MV-4-11 (cell line): ENCODE measurements at places on chromosomes 11 and 22.

DNA sequence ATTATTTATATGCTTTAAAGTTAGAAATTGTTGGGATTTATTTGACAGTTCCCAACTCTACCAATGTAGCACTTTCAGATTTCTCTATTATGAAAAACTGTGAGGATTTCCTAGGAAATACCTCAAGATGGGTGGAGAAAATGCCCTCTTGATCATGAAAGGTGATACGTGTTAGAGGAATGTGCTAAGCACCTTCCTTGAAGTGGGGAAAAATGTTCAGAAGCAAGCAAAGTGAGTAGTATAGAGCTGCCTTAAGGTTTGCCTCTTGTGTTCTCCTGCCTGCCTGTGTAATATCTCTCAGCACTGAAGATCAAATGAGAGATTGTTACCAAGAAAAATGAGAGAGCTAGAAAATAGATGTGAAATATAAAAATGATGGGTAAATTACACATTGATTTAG lies 58.2 kb downstream of the YAP1 start:
- DNase-seq, result no peak

DNA sequence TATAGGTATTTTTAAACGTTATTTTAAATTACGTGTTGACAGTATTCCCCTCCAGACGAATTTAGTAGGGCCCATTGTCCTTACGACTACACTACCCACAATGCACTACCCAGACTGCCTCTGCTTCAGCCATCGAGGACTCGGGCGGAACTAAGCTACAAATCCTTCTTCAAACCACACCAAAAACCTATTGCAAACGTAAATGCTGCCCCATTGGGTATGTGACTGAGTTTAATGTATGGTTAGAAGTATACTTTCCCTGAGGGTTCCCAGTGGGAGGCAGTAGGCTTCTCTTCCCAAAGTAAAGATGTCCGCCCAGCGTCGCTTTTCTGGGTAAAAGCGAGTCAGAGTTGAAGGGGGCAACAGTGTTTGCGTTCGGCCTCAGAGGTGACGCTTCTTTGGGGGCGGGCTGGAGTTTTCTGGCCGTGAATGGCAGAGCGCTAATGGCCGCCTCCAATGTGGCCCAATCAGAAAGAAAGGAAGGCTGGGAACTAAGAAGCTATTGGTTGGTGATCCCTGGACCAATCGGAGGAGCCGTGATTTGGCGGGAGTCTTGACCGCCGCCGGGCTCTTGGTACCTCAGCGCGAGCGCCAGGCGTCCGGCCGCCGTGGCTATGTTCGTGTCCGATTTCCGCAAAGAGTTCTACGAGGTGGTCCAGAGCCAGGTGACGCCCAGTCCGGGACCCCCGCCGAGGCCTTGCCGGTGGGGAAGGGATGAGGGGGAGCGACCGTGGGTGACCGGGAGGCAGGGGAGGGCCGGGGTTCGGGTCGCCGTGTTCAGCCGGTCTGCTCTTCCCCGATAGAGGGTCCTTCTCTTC lies at the start of gene CDC45:
Gene CDC45, plus strand, starts transcription at position 566 of the 818 bp plus-strand sequence. Its CDS starts 49 bp downstream, at position 615.
- peak; percentile 98 for DNase-seq

- no peak for DNase-seq
Observed at GRCh38 chr11:93829598-93829997, 20.8 kb downstream of the VSTM5 start.

GRCh38 chr11:27720277-27720830 lies 20.1 kb upstream of the BDNF start:
- DNase-seq, result no peak

DNA sequence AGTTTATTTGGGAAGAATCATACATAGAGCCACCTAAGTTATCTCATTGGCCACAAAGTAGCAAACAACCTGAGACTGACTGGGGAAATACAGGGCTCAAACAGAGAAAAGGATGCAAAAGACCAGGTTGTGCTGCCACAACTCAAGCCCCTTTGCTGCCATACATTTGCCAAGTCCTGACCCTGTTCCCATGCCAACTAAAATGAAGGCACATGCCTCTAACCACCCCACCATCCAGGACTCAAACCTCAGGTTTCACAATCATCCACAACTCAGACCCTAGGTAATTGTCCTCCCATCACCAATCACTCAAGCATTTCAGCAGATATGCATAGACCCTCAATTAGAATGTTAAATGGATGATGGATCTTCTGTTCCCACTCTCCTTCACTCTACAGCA lies 1.4 kb upstream of the MS4A1 start:
- no peak for DNase-seq

DNA sequence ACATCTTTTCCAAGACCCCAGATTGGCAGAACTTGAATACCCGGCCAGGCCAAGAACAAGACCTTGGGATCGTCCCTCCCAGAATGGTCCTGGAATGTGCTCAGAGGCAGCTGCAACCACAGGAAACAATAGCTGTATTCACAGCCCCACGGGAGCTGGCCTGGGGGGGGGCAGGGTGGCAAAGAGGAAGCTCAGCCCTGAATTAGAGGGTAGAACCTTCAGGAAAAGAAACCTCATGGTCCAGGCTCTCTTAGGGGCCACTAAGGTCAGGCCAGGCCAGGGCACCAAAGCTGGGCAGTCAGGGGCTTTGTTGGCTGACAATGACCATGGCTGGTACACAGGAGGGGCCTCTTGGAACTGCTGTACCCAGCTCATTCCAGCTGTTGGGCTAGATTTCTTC lies 17.3 kb downstream of the RPL27A start:
- DNase-seq, result peak; percentile 49

DNA sequence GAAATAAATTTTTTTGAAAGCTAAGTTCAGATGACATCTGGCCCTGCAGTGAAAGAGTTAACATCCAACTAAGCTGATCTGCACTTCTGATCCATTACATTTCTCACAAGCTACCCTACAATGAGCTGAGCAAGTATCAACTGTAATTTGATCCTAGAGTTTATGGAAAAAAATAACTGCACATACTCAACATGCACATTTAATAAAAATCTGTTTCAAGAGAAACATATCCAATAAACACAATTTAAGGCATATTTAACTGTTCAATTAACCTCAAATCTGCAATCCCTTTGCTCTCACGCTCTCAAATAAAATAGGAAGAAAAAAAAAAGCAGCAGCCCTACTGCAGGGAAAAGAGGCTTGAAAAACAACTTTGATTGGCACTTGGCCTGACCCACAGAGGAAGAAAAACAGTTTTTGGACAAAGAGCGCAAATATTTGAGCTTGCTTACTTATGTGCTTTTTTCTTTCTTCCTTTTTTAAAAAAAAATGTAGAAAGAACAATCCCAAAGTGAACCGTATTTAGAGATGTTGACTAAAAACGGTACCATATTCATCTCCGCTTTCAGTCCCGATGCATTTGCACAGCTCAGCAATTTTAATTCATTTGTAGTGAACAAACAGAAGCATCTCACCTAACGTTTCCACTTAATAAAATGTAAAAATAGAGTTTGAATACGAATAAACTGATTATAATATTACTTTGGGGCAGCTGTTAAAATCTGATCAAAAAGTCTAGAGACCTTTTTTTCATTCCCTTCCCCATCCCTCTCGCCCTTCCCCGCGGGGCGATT lies 1.6 kb downstream of the SESN3 start:
- DNase-seq, result no peak

DNA sequence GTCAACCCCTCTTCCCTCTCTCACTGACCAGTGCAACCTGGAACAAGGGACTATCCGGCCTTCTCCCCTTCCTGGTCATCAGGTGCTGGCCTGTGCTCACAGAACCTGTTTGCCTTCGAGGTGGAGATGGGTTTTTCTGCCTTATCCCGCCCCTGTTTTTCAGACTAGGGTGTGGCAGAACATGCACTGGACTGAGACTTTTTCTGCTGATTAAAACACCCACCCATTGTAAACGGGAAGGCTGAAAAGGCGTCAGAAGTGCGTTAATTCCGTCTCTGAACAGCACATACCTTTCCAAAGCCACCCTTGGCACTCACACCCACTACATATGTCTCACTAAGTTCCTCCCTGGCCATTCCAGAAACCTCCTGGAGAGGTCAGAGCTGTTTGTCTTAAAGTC lies 4.4 kb upstream of the B3GNT6 start:
- no peak for DNase-seq

GRCh38 chr11:117219455-117219854 lies 12.4 kb downstream of the PCSK7 start:
- DNase-seq, result no peak

DNA sequence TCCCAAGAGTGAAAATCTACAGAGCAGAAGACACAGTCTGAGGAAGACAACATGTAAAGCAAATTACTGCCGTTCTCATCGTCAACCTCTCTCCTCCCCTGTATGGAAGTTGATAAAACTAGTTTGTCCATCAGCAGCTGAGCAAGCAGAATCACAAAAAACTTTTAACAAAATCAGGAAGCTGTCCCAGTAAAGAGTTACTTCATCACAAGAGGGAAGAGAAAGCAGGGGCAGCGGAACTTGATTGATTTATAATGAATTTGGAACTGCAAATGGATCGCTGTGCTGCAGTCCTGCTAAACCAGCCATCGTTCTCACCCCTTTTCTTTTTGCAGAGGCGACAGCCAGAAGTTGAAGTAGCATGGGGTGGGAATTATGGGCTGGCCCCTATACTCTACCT lies 13.7 kb upstream of the UCP3 start:
- peak; percentile 87 for DNase-seq

DNA sequence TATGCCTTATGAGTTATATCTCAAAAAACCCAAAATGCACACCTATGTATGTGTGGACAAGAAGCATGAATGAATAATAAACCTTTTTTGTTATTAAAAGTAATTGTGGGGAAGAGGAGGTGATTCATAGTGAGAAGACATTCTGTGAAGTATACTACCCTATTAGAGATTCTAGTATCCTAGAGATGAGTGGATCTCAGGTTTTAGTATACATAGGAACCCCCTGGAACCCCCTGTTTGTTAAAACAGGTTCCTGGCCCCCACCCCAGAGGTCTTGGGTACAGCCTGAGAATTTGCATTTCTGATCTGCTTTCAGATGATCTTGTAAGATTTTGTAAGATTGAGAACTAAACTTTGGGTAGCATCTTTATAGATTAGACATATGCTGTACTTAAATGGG lies 17.5 kb downstream of the NUCB2 start:
- no peak for DNase-seq

DNA sequence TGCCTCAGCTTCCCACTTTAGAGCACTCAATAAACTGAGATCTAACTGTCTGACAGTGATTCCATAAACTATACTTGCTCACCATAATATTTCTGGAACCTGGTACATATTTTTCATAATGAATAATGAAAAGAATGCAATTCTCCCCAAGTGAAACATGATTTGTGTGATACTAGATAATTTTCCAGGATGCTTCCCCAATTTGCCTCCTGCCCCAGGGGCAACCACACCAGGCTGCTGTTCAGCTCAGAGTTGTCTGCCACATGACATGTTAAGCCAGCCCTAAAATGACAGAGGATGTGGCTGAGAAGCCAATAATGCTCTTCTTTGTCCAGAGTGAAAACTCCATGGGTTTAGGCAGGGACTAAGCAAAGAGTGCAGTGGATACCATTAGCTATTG lies 62.9 kb upstream of the SEZ6L start:
- no peak for DNase-seq

DNA sequence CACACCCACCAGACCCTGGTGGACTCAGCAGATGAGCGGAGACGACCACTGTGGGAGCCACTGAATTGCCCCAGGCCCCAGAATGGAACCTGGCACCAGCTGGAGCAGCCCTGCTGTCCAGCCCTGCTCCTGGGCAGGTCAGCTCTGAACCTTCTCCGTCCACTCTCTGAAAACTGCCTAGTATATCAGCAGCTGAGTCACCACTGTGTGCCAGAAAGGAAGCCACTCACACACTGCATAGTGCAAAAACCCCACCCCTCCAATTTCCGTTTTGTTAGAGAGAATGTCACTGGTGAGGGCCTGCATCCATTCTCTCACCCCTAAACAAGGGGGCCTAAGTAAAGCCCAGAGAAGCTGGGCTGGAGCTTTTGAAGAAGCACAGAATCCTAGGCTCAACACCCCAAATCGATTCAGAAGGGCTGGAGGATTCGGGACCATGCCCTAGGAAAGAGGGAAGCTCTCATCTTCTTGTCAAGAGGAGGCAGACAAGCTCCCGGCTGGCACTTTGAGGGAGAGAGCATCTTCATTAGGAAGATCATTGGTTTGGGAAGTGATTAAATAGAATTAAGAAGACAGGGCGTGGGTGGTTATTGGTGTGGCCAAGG lies 44.5 kb downstream of the GALNT18 start:
- DNase-seq, result no peak

DNA sequence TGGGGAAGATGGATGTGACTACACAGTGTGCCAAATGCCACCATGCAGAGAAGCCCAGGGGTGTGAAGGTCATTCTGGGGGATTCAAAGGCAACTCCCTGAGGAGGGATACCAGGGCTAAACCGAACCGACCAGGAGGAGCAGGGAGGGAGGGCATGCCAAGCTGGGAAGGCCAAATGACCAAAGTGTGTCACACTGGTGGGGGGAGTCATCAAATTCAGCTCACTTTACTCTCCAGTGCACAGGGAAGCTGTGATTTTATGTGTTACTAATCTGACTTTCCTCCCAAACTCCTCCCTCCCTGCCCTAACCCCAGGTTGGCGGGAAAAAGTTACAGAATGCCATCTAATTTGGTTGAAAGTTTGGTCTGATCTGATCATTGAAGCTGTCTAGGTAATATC lies 29.7 kb upstream of the TSKU start:
- no peak for DNase-seq

GRCh38 chr11:64764040-64764611 lies 4.4 kb upstream of the PYGM start:
- peak; percentile 16 for DNase-seq

DNA sequence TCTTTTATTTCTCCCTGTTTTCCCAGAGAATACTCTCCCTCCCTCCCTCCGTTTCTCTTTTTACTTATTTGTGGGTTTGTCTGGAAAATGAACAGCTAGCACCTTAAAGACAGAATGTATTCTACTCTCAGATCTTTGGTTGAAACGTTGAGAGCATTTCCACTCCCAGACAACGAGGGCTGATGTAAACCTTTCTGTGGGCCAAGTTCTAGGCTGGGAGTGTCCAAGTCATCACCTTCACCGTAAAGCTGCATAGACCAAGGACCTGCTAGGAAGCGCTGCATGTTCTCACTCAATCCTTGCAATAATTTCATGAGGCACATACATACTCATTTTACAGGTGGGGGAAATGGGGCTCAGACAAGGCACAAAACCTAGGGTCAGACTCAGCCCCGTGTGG lies 32.4 kb downstream of the MYH9 start:
- DNase-seq, result no peak
